Activated naive CD8-positive, alpha-beta T cell treated with anti-CD3 and anti-CD28 coated beads, Interleukin-2, amount 10 ng/mL, durations not matched to agents 7 days and 5 days (primary cell): ENCODE measurements at places on chromosomes 11 and 22.

GRCh38 chr11:14813516-14813915, 78.5 kb downstream of the CYP2R1 start:
- DNase-seq = no peak

- no peak for DNase-seq
These were observed 14.1 kb upstream of the LIPT2 start for GRCh38 chr11:74507582-74507981.

GRCh38 chr22:19147195-19147780, 2.8 kb downstream of the GSC2 start:
- DNase-seq = no peak

DNA sequence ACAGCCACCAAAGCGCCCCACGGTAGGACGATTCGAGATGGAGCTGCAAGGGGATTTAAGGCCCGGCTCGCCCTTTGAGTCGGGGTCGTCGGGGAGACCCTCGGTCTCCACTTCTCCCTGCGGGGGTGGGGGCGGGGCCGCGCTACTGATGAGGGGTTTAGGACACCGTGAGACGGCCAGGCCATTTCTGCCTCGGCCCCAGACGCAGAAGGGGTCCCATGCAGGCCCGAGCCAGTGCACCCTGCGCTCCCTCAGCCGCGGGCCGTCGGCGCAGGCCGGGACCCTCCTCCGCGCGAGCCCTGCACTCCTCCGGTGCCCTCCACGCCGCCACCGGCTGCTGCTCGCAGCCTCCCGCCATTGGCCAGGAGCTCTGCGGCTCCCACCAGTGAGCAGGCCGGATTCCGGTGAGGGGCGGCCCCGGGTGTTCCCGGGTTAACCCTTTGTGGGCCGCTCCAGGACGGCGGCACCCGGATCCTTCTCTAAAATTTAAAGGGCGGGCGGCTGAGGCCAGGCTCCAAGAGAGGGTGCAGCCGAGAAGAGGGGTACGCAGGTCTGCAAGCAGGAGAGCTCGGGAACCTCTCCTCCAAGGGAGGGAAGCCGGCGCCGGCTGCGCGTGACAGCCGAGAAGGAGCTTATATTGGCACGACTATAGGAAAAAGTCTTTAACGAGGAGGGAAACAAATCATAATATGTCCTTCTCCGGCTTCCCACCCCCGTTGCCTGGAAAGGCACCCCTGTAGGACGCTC, 18.0 kb downstream of the CREB3L1 start:
- DNase-seq = peak; percentile 80

- no peak for DNase-seq
These were observed 44.5 kb downstream of the LRRC4C start for GRCh38 chr11:41414771-41415440.

GRCh38 chr11:126776119-126776518, 224.5 kb downstream of the KIRREL3 start:
- no peak for DNase-seq

GRCh38 chr11:33645686-33646085, 54.9 kb downstream of the C11orf91 start:
- DNase-seq = no peak

- DNase-seq = no peak
These were observed 3.2 kb downstream of the TAF6L start for GRCh38 chr11:62774407-62774806.

- no peak for DNase-seq
These were observed 471.2 kb downstream of the MIAT start for GRCh38 chr22:27128461-27129085.

- DNase-seq = no peak
These were observed 62.9 kb upstream of the ATXN10 start for GRCh38 chr22:45608763-45609180.

- no peak for DNase-seq
These were observed 766.3 kb upstream of the RAG2 start for GRCh38 chr11:37364246-37364839.

GRCh38 chr22:17639247-17639741, 737 bp downstream of the BCL2L13 start:
- no peak for DNase-seq

- DNase-seq = no peak
These were observed 45.7 kb downstream of the TRIOBP start for GRCh38 chr22:37742376-37743171.

DNA sequence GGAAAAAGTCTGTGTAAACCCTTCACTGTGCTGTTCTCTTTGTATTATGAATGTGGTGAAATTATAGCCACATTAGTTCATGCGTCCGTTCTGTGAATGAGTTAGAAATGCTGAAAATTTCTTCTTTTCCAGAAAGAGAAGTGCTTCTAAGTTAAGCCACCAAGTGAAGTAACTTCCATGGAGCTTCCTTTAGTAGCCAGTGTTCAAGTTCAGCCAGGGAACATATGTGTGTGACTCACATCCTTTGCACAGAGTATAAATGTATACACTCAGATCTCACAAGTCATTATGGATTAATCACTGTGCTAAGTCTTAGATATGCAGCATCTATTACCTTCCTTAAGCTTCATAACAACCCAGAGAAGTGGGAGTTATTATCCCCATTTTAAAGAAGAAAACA, 3.1 kb upstream of the MMP8 start:
- DNase-seq = no peak

DNA sequence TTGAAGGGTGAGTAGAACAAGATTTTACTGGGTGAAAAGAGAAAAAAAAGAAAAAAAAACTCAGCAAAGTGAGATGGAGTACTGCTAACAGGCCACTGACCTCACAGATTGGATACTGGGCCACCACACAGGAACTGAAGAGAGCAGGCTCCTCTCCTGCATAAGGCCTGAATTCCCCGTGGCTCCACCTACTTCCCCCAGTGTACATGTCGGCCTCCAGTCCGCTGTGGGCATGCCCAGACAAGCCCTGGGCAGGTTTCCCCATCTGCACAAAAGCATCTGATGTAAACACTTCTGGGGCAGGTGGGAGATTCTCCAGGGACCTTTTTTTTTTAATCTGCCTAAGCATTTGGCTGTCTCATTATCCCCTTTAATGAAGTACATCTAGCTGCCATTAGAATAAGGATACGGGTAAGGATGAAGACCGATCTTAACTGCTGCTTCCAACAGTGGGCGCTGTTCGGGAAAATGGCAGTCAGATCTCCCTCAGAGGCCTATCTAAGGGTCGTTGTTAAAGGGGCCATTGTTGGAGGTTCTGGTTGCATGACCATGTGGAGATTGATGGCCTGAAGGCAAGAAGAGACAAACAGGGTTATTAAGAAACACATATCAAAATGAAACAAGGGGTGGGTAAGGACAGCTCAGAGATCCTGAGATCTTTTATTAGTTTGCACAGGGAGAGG, 48.5 kb downstream of the MS4A13 start:
- no peak for DNase-seq

- no peak for DNase-seq
These were observed 99.8 kb downstream of the ZBTB16 start for GRCh38 chr11:114159320-114159719.

GRCh38 chr11:126391286-126391954, 35.9 kb downstream of the ST3GAL4 start:
- no peak for DNase-seq

DNA sequence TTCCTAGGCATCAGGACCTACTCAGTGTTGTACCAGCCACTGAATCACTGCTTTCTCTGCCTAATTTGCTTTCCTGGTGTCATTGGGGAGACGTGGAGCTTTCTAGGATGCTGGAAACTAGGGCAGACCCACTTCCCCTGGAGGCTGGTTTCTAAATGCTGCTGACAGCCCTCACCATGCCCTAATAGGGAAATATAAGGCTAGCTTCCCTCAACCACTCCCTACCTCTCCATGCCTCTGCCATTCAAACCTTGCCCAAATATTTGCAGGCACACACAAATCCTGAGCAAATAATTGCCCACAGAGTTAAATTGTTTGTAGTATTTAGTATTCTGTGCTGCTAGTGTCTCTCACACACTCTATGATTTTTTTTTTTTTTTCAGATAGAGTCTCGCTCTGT, 310.2 kb downstream of the DDX10 start:
- DNase-seq = no peak

DNA sequence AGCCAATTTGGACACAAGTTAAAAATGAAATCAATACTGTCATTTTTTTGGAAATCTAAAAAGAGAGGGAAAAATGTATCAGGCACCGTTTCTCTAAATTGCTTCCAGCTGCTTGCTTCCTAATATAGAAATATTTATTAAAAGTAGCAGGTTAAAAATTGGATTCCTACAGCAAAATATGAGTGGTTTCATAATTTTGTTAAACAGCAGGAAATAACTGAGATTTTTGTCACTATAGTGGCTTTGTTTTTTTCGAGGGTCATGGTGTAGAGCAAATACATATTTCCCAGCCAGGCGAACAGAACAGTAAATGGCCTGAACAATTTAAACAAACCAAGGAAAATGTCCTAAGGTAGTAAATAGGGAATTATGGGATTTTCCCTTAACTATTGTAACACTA, 159.7 kb downstream of the DDX10 start:
- no peak for DNase-seq

DNA sequence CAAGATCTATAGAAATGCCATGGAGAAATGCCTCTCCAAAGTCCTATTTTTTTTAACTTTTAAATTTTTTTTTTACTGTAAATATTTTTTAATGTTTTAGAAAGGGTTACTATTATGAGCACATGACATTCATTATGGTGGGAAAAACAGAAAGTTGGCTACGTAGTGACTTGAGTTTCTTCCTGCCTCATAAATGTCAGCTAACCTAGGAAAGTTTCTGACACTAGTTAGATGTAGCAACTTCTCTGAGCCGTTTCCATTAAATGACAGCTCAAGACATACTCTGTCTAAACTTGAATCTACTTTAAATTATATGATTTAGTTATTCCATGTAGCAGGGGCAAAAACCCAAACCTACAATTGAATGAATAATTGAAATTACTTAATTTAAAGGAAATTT, 18.4 kb upstream of the CTSC start:
- no peak for DNase-seq

DNA sequence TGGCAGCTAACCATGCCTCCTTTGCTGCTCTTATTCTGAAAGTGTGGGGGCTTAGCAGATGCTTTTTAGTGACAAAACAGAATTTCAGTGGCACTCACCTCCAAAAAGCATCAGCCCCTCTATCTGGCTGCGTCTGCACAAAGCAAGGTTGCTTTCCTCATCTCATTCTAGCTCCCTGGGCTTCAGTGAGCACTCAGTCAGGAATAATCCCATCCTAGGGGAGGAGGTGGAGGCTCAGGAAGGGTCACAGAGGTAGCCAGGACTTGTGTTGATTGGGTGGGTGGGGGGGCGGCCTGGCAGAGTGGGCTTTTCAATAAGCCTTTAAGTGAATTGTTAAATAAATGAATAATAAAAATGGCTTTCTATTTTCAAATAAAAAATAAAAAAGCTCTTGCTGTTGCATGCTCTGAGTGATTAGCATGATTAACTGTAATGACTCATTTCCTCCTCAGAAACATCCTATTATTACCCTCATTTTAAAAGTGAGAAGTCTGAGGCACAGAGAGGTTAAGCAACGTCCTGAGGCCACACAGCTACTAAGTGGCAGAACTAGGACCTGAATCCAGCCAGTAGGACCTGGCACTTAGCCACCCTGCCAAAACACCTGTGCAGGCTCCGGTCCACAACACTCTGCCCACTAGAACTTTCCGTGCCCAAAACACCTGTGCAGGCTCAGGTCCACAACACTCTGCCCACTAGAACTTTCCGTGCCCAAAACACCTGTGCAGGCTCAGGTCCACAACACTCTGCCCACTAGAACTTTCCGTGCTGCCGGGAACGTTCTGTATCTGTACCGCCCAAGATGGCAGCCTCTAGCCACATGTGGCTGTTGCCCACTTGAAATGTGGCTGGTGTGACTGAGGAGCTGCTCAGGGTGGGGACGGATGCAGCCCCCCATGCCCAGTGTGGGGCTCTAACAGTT, 5.5 kb downstream of the B3GAT1 start:
- DNase-seq = no peak

DNA sequence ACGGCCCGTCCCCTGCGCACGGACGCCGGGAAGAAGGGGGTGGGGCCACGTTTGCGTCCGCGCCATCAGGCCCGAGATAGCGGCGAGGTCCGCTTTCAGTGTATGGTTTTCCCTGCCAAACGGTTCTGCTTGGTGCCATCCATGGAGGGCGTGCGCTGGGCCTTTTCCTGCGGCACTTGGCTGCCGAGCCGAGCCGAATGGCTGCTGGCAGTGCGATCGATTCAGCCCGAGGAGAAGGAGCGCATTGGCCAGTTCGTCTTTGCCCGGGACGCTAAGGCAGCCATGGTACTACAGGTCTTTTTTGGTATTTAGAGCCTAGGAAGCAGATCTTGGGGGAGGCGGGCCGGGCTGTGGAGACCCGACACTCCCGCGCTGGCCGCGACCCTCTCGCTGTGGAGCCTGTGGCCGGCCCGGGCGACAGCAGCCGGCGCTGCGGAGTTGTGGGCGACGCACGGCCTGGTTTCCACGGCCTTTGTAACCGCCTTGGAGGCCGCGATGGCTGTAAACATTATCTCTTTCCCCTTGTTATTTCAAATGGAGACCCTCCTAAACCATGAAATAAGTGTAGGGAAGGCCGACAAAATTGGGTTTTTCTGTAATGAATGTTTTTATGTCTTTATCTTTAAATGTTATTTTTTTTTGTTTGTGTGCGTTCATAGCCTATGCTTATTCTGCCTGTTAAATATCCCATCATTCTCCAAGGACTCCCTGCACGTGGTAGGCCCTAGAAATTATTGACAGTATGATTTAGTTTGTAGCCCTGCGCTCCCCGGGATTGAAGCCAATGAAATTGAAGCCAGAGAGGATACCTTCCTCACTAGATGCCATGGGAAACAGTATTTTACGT, at the start of gene AASDHPPT:
Gene AASDHPPT, plus strand, starts transcription at position 54 of the 847 bp plus-strand sequence. Its CDS starts 49 bp downstream, at position 103.
- DNase-seq = no peak

DNA sequence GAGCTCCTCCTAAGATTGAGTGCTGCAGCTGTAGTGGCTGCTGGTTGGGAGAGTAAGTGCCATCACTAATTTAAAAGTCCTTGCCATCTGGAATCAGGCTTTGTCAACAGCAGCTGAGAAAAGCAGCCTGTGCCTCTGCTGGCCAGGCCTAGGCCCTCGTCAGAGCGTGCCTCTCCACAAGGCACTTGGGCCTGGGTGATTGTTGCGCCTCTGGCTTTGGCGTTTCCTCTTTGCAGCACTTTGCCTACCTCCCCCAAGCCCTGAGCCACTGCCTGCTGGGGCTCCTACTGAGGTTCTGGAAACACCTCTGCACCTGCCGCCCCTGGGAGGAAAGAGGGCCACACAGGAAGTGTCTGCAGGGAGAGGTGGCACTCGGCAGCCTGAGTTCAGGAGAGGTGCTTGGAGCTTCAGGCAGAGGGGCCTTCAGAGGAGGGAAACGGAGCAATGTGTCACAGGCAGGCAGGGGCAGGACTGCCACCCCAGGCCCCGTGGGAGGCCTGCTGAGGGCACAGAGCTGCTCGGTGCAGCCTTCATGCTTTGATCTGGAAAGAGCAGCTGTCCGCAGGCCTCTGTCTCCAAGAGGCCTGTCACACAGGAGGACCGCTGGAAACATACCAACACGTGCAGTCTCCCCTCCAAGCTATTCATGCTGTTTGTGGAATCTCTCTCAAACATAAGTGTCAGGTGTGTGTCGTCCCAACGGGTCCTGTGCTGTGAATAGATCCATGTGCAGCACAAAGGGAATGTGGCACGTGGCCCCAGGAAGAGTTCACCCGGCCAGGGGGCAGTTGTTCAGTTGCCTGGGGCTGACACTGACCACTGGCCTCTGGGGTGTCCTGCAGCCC, 61.5 kb upstream of the EMID1 start:
- no peak for DNase-seq

- no peak for DNase-seq
These were observed 350.2 kb downstream of the BUD13 start for GRCh38 chr11:116422556-116422955.

- peak; percentile 31 for DNase-seq
These were observed 1.1 kb upstream of the IFITM10 start for GRCh38 chr11:1751531-1751921.
